Islet precursor cell (in vitro differentiated cells): ENCODE measurements at places on chromosomes 11 and 22.
A peak's percentile ranks its signal among the peaks of the same experiment; 100 is the strongest.

- no peak for DNase-seq
These were observed 749.9 kb downstream of the METTL15 start for GRCh38 chr11:28858076-28858475.

GRCh38 chr22:32562916-32563315, 88.3 kb downstream of the FBXO7 start:
- no peak for DNase-seq

DNA sequence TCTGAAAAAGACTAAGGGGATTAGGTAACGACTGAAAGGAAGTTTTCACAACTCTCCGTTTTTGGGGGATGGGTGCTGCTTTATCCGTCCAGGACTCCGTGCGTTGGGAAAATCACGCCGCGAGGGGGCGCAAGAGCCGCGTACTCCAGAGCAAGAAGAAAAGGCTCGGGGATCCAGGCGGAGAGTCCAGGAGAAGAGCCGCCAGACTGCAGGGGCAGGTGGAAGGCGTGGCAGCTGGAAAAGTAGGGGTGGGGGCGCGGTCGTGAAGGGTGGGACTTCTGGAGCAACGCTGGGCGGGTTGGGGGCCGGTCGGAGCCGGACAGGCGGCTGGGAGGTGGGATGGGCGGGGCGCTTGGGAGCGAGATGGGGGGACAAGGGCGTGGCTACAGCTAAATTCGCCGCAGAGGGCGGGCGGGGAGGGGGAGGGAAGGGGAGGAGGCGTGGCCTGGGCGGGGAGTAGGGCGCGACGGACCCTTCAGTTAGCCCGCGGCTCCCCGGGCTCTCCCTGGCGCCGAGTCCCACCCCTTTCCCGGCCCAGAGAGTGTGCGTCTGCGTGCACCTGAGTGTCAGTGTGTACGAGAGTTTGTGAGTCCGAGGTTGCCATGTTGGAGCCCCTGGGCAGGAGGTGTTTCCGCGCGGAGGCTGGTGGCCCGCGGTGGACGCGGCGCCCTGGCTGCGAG, 613 bp upstream of the ARHGEF17 start:
- DNase-seq = peak; percentile 100

DNA sequence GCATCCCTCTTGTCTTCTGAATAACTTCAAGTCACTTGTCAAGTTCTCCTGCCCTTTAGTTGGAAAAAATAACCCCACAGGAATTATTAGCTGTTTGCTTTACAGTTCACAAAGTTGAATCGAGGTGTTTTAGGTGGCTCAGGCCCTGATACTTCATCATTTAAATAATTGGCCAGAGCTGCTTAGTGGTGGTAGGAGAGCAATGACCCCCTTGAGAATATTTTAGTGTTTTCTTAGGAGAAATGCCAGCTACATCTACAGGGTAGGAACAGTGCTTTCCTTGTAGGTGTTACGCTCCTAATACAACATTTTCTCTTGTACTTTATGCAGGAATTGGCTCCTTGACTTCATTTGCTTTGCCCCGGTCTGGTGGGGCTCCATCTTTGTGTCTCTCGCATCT, 73.2 kb downstream of the C22orf31 start:
- no peak for DNase-seq

- DNase-seq = peak; percentile 24
These were observed 13.8 kb downstream of the MRGPRF start for GRCh38 chr11:68999093-68999747.
